ENCODE measurements at places on chromosomes 7 and 10.

DNA sequence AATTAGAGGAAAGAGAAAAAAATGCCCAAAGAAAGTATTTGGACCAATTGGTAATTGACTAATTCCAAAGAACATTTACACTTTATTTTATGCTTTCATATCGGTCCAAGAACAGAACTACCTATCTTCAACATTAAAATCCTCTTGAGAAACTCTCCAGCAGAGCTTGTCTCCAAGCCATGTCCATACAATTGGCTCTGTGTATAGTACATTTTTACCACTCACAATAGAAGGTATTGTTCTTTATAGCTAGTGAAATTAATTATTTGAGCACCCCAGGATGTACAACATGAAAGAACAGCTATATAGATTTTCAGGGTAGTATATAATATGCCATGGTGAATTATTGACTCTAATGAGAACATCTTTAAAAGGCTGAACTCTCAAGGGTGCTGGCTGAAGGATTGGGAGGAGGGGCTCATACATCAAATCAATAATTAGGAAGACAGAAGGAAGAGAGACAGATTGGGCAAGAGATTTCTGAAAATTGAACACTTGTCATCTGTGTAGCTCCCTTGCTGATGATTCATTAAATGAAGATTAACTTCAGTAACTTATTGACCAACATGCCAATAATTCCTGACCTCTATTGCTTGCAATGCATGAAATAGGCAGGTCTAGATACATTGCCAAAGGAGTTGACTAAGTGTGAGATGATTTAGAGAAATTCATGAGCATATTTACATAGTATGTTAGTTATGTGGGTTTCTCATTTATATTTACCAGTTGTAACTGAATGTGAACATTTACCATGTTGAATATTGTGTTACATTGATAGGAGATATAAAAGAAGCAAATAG, 249.7 kb downstream of the MTERF1 start:
- no peak for DNase-seq

GRCh38 chr10:74589851-74590250, 236.5 kb upstream of the KAT6B start:
- DNase-seq, result no peak

GRCh38 chr7:6545398-6546126, 5.7 kb downstream of the GRID2IP start:
- no peak for DNase-seq

GRCh38 chr7:82507976-82508677, 64.5 kb upstream of the CACNA2D1 start:
- DNase-seq, result no peak

All from HCT116 (cell line).